ENCODE measurements at places on chromosomes 7 and 10.

- DNase-seq, result no peak
Observed at GRCh38 chr7:129462420-129462819, 28.2 kb downstream of the STRIP2 start.

DNA sequence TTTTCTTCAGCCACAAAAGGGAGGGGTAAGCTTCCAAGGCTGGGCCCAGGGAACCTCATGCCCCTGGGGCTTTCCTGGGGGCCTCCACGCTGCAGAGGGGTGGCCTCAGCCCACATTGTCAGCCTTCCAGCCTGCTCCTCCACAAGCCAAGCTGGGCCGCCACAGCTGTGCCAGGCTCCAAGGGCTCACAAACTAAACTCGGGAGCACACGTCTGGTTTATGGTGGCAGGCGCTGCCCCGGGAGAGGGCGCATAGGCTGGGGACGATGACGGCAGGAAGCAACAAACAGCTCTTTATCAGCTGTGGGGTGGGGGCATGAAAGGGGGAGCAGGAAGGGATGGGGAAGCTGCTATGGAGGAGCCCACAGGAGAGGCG is 6.3 kb upstream of the CDH23 start:
- DNase-seq, result no peak

- DNase-seq, result no peak
Observed at GRCh38 chr7:50330254-50330653, 25.7 kb downstream of the IKZF1 start.

DNA sequence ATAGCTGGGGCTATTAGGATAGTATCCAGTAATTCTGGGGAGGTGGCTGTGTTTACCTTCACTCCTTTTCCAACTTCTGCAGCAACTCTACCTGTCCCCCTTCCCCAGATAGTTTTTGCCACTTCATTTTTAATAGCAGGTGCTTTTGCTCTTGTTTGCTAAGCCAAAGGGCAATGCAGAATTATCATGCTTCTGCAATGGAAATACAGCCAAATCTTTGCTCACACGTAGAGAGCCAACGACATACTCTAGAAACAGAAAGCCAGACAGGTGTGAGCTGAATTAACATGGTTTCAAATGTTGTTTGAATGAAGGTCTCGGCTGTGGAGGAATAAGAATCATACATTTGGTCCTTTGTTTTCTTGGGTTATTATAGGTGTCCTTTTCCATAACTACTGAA is 14.4 kb downstream of the PLEKHS1 start:
- DNase-seq, result no peak

GRCh38 chr7:138954545-138955475 is 26.4 kb downstream of the KIAA1549 start:
- no peak for DNase-seq

GRCh38 chr7:27171637-27172314 is 2.3 kb downstream of the HOXA10 start:
- DNase-seq, result no peak

DNA sequence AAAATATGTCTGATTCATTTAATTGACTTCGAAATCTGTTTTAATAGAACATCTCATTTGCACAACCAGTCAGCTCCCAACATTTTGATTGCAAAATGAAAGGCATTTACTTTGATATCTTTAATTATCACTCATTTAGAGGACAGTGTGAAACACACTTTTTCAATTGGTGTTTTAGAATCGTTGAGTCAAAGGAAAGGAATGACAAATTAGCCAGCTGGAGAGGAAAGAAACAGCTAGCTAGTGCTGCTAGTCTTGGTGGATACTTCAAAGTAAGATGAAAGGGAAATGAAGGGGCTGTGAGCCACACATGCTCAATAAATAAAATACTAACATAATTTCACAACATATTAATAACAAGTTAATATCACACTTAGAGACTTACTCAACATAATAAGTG is 570.2 kb downstream of the PHTF2 start:
- no peak for DNase-seq

- no peak for DNase-seq
Observed at GRCh38 chr7:143454091-143454680, 10.9 kb downstream of the TAS2R60 start.

DNA sequence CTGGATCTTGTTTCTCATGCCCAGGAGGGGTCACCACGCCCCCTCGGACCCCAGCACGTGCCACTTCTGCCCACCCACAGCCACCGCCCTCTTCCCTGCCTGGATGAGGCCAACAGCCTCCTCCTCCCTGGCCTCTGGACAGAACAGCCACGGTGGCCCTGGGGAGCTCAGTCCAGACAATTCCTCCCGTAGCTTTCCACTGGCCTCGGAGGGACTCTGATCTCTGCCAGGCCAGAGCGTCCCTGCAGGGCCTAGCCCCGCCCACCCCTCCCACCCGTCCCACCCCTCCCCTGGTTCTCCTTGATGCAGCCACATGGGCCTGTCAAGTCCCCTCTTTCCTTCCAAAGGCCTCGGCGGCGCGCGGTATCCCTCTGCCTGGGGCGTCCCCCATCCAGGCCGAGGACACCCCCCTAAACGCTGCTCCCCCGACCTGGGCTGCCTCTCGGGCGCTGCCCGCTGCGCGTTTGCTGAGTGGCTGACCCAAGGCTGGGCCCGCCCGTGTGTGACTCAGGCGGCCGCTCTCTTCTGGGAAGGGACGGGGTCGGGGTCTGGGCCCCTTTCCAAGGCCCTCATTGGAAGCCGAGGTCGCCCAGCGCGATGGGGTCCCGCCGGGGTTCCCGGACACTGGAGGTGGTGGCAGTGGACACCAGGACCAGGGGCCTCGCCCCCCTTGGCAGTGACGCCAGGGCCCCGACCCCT is 557 bp downstream of the TMEM120A start:
- DNase-seq, result no peak

GRCh38 chr7:135509589-135509838 is 388 bp downstream of the CNOT4 start:
- DNase-seq, result no peak

DNA sequence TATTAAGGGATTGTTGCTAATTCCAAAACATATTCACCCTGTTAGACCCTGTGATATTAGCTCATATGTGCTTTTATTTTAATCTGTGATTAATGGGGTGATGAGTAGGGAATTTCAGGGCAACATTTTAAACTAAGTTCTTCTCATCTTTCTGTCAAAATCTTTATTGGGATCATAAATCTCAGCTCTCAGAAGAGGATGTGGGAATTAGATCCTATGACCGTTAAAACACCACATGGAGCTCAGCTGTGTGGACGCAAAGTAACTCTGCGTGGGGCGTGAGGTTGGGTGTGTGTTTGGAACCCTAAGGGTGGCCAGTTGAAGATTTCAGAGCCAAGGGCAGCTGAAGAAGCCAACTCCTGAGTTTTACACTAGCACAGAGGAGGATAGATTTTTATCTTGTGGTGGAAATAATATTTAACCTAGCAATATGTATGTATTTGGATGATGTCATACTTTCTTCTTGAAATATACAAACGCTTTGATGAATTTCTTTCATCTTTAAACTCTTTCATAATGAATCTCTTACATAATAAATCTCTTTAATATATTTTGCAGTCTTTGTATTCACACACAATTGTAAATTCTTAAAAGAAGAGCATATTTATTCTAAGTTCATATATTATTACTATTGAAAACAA is 64.4 kb downstream of the EPDR1 start:
- DNase-seq, result no peak
